ENCODE measurements at places on chromosomes 11 and 22.

- DNase-seq = no peak
Measured at GRCh38 chr11:80635178-80635577, 1194.3 kb upstream of the TENM4 start.

GRCh38 chr11:7115780-7116179 lies 27.0 kb downstream of the RBMXL2 start:
- DNase-seq = no peak

DNA sequence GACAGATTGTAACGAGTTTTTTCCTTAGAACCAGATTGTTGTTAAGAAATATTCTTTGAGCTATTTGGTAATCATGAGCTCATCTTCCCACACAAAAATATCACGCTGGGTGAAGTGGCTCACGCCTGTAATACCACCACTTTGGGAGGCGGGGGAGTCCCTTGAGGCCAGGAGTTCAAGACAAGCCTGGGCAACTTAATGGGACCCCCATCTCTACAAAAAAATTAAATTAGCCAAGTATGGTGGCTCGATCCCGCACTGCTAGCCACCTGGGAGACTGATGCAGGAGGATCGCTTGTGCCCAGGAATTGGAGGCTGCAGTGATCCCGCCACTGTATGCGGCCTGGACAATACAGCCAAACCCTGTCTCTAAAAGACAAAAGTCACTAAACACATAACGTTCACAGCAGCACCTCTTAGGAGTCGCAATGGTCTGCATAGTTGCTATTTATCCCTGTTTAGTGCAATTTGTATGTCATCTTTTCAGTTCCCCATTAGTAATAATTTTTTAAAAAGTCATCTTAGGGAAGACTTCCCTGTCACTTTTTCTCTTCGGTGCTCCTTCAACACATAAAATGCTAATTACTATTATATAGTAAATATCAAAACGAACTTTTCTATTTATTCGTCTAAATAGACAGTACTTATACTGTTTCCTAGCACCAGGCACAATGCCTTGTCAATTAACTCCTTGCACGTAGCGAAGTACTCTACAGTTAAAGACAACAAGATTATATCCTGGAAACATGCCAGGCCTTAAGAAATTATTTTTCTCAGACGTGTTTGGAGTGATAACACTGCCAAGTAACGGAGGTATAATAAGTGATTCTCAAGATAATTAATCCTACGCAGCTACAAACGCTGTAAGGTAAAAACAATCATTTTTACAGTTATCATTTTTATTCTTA lies 1.1 kb downstream of the ST13 start:
- DNase-seq = peak; percentile 33

- no peak for DNase-seq
Measured at GRCh38 chr11:92154611-92155010, 70.0 kb upstream of the FAT3 start.

DNA sequence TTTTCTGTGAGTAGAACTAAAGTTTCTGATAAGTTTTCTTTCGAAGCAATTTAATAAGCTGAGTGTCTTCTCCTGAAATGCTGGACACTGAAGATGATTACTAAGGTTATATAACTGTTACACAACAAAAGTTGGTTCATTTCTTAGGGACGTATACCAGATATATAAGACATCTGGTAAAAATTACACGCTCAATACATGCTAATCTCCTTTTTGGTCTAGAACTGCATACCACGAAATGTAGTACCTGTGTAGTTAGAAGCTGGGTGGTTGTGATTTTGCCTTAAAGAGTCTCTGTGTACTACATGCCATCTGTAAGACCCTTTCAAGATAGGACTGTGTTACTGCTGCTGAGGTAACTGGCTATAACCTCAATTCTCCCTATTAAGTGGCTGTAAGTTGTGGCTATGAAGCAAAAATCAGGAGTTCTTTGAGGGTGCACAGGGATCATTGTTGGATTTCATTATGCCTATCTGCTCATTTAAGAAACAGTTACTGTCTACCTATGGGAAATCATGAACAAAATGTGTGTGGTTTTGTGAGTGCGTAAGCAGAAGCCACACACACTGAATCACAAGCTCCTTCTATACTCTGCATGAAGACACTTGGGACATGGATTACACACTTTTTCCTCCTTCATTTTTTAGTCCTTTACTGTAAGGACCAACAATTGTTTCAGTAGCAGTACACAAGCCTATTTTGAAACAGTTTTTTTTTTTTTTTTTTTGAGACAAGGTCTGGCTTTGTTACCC lies 195.9 kb downstream of the SWAP70 start:
- no peak for DNase-seq

DNA sequence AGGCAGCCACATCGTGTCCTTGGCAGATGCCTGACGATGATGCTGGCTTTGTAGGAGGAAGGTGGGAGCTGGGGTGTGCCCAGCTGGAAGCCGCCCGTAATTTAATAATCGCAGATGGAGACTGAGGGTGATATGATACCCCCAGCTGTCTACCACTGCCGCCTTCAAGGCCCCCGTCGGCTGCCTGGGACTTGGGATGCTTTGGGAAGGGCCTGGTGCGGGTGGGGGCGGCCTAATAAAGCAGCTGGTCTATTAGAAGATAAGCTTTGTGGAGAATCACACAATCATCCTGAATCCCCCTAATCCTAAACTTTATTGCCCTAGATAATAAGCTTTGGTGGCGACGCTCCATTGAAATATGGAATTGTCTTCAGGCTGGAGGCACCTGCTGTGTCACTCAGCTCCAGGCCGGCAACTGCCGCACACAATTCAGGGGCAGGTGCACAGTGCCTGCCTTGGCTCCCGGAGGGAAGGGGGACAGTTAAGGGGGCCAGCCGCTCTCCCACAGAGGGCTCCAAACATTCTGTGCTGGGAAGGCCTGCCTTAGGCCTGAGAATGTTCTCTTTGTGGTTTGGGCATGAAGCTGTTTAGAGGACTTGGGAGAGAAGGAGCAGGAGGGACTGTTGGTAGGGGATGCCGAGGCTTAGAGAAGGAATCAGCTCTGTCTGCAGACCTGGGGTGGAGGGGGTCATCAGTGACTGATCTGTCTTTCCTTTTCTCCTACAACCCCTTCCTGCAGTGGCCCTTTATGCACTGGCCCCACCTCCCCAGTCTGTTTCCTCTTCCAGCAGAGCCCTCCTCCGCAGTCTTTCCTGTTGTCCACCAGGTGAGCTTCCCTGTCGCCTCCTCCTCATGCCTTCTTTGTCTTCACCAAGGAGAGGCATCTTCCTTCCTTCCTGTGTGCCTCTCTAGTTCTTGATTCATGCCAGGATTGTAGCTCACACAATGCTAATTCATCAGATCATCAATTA lies 65.3 kb downstream of the ARL14EP start:
- DNase-seq = no peak

DNA sequence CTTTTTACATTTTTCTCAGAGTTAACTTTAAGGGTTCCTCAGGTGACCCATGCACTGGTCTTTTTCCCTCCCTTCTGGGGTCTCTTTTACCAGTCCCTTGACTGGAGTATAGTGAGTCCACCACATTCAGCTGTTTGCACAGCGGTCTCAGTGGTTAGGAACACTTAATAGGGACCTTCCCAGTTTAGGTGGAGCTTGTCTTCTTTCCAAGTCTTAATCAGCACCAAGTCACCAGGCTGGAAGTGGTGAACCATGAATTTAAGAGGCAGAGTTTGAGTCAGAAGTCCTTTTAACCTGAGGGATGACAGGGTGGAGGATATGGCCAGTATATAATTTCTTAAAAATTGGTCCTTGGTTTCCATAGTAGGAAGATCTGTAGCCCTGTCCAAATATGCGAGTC lies 349.7 kb upstream of the MPPED2 start:
- no peak for DNase-seq

- DNase-seq = no peak
Measured at GRCh38 chr22:43479962-43480361, 68.1 kb downstream of the MPPED1 start.

GRCh38 chr22:19466848-19467752 lies 11.9 kb downstream of the UFD1 start:
- no peak for DNase-seq

DNA sequence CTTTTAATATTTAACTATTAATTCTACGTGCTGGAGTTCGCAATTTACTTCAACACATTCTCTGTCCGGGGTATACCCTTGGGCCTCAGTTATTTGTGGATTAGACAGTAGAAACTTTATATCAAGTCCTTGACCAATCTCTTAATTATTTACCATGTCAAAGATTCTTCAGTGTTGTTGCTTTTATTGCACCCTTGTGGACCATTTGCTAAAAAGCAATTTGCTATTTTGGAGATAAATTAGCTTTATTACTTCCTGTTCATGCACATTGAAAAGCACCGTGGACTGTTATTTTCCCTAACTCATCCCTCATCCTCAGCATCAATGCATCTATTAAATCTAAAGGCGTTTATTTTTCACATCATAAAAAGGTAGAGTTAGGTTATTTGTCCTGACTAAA lies 609.9 kb downstream of the CNTN5 start:
- no peak for DNase-seq

GRCh38 chr11:102935514-102935913 lies 20.0 kb downstream of the MMP13 start:
- DNase-seq = no peak

- DNase-seq = no peak
Measured at GRCh38 chr11:111448414-111448813, 63.8 kb downstream of the BTG4 start.

DNA sequence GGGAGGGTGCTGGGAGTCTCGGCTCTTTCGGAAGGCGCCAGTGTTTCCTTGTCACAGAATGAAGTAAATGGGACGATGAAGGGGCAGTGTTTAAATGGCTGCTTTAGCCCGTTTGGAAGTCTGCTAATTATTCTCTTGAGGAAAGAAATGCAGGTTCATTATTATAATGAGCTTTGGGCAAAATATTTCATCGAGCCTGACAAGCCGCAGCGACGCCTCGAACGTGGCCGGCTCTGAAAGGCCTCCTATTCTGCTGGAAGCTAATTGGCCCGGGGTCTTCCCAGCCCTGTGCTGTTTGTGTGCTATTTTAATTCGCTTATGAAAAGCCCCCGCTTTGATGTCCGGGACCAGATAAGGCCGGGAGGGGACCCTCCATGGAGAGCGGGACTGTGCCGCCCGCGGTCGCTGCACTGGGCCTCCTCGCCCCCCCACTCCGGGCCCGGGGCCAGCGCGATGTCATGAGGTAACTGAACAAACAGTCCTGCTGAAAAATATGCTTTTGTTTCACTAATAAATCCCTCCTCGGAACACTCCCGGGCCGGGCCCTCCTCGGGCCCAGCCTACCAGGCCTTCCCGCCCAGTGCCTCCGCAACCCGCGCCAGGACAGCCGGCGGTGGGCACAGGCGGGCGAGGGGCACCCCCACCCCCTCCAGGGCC lies 78.4 kb downstream of the CDKN1C start:
- peak; percentile 12 for DNase-seq

GRCh38 chr11:30583476-30584280 lies 2.5 kb downstream of the MPPED2 start:
- no peak for DNase-seq

DNA sequence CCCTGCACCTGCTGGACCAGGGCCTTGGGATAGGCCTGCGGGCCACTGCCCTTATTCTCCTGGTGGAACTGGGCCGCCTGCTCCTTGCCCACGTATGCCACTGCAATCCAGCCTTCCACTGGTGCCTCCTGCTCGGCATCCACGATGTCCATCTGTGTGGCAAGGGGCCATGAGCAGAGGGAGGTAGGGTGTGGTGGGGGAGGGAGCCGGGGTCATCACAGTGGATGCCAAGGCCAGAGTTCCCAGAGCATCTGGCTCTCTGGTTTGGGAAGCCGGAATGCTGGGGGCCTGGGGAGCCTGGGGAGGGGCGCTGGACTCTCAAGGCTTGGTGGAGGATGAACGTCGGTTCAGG lies 627 bp downstream of the RNF215 start:
- DNase-seq = no peak

DNA sequence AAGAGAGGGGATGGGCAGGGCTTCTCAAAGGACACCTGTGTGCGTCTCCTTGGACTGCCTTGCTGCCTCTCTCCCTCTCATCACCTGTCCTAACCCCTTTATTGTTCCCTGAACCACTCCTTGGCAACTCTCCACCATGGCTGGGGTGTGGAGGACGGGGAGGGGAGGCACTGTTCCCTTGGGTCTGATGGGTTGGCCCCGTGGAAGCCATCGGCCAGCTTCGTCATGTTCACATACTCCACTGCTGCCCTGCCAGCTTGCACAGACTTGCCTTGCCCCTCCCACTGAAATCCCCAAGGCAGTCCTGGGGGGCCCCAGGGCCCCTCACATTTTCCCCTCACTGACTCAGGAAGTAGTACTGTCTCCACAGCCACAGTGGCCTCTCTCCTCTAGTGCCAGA lies 36.1 kb upstream of the LRRC32 start:
- no peak for DNase-seq

GRCh38 chr22:23193882-23194281 lies 13.6 kb downstream of the BCR start:
- DNase-seq = no peak

DNA sequence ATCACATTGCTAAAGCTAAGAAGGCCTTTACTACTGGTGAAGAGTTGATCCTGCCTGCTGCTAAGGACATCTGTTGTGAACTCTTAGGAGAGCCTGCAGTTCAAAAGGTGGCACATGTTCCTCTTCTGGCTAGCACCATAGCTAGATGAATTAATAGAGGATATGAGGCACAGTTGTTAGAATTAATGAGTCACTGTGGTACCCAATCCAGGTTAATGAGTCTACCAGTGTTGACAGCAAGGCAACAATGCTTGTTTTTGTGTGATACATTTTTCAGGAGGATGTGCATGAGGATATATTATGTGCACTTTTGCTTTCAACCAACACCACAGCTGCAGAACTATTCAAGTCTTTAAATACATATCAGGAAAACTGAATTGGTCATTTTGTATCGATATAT lies 12.0 kb downstream of the C11orf58 start:
- no peak for DNase-seq

DNA sequence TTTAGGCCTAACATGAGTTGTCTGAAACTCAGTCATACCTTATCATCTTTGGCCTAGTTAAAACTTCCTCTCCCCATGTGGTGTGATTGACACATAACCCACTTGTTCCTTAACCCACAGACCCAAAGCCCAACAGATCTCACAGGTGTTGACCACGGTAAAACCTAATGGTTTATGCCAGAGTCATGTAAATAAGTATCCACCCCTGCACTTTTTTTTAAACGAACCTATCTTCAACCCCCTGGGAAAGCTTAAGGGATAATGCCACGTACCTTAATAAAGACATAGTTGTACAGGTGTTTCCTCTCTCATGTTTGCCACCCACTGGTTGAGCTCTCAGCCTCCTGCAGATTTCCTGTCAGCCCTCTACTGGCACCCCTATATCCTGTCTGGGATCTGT lies 709.3 kb upstream of the CCDC179 start:
- no peak for DNase-seq

GRCh38 chr11:1748636-1749394 lies 1.6 kb downstream of the IFITM10 start:
- DNase-seq = peak; percentile 15

GRCh38 chr11:114262681-114263512 lies 33.3 kb upstream of the NNMT start:
- DNase-seq = peak; percentile 61

Data from COR-L47 (cell line).